Neuronal stem cell (in vitro differentiated cells): ENCODE measurements at places on chromosomes 7 and 10.

DNA sequence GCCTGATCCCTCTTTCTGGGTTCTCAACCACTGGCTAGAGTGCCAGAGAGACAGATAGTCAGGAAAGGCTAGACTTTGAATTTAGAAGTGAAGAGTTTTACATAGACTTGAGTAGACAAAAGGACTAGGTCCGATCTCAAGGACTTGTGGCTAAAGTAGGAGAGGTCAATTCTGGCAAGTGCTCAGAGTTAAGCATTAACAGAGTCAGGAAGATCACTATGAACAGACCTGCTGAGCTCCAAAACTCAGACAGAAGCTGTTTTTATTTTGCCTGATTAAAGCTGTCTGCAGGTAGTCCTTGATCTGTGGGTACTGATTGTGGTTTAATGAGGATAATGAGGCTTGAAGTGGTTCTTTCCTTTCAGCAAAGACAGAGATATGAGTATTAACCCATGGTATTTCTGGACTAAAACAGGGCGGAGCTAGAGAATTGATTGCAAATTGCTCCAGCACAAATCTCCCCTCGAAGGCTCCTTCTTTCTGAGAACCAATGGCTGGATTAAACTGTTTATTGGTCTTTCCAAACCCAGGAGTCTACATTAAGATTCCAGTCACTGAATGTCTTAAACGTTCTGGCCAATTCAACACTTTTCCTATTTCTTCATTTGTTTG, 423.2 kb downstream of the IPMK start:
- no peak for DNase-seq

GRCh38 chr7:115113776-115114175, 191.9 kb downstream of the MDFIC start:
- no peak for DNase-seq

DNA sequence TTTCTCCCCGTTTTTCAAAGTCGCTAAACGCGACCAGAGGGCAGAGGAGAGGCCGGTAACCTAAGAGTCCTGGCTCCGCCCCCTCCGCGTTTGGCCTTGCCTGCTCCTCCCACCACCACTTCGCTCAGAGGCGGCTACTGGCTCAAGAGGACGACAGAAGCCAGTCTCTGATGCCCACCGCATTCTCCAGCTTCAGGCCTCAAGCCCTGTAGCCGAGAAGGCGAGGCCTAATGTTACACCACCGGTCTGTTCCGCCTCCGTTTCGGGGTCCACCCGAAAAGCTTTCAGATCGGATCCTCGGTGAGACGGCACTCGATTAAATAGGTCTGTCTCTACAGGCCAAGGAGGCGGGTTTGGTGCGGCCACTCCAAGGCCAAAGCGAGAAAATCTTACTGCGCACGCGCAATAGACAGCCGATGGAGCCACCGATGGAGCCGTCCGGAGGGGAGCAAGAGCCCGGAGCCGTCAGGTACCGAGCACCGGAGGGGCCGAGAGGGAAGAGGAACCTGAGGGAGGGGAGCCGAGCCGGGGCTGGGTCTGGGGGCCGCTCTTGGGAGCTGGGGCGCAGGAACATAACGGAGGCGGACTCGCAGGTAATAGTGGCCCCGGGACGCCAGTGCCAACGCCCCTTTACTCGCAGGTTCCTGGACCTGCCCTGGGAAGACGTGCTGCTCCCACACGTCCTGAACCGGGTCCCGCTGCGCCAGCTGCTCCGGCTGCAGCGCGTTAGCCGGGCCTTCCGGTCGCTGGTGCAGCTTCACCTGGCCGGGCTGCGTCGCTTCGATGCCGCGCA, at the start of gene FBXL15:
Gene FBXL15 (plus strand): TSS at position 123 of the 793 bp plus-strand sequence. CDS start 294 bp downstream, at position 417.
- peak; percentile 99 for DNase-seq

DNA sequence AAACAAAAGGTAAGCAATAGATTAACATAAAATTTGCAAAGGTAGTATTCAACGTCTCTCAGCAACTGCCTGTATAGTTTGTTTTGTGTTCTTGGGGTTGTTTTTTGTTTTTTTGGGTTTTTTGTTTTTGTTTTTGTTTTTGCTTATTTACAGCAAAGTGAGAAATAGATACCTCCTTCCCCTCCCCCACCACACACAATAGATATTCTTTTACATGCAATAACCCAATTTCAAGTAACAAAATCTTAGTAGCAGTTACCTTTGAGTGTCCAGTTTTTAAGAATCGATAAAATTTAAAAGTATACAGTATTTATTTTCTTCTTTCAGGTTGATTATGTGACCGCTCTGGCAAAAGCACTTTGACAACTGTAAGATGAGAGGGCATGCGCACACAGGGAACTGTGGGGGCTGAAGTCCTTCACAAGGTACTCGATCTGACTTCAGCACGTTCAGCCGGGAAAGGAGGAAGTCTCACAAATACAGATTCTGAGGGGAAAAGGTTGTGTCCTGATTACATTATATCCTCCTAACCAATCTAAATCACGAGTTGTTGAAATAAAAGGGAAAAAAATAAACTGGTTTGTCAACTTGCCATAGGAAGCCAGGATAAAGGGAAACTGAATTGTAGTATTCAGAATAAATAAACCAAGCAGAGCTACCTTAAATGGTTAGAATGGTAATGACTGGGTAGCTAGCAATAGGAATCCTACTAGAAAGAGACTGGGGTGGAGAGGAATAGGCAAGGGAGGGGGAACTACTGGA, 47.8 kb downstream of the CPEB3 start:
- DNase-seq, result peak; percentile 44

DNA sequence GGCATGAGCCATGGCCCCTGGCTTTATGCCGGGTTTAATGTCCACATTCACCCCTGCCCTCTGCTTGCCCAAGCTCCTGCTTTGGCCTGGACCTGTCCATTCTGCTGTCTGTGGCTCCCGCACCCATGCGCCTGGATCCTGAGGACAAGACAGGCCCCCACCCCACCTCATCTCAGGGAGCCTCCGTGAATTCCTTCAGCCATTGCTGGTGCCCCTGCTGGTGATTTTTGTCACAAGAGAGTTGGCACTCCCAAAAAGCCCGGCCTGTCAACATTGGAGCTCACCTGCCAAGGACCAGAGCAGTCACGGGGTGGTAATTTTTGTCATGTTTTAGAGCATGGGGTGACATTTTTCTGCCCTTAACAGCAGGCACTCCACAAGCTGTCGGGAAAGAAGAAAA, 127.5 kb upstream of the PLXNA4 start:
- DNase-seq, result no peak

DNA sequence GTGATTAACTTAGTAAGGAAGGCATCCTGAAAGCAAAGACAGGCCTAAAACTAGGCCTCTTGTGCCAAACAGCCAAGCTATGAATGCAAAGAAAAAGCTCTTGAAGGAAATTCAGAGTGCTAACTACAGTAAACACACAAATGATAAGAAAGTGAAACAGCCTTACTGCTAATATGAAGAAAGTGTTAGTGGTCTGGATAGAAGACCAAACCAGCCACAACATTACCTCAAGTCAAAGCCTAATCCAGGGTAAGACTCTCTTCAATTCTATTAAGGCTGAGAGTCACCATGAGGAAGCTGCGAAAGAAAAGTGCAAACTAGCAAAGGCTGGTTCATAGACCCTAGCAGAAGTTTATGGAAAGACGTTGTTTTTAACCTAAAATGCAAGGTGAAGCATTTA, 66.0 kb downstream of the IPMK start:
- no peak for DNase-seq

- no peak for DNase-seq
Measured at GRCh38 chr10:5433182-5433581, 20.8 kb downstream of the NET1 start.

GRCh38 chr7:13144673-13145072, 457.2 kb downstream of the ARL4A start:
- no peak for DNase-seq

- DNase-seq, result no peak
Measured at GRCh38 chr10:130220251-130221185, 84.3 kb downstream of the GLRX3 start.

GRCh38 chr10:110007161-110007700, 553 bp upstream of the ADD3 start:
- DNase-seq, result no peak

DNA sequence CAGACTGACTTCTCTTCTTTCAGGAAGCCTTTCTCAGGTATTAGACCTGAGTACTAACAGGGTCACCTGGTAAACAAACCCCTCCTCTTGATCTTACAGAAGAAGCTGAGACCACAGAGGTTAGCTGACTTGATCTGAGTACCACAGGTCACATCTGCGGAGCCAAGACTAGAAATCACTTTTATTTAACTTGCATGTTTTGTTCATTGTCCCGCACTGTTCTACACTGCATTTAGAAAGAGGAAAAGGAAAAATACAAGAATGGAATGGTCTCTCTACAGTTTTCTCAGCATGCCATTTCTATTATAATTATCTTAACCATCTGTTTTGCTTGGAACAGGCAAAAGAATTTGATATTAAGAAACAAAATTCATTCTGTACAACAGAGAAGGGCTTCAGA, 245.6 kb upstream of the ETV1 start:
- DNase-seq, result no peak

DNA sequence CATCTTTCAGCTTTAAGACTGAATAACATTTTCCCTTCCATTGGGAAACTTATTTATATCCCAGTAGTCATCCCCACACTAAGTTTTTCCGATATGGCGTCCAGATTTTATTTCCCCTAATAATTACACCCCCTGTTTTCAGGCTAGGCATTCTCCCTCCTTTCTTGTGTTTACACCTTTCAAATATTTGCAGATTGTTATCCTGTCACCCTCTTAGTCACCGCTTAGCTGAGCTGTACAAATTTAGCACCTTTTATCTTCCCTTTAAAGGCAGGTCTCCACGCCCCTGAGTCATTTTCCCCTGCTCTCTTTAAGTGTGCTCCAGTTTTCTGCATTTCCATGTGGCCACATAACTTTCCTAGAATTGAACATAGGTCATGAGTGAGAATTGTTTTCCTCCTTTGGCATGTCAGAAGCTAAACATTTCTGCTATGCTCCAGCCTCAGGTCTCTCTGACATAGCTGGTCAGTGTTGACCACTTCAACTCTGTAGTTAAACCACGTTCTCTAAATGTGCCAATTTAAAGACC, 47.4 kb downstream of the LRRC4 start:
- no peak for DNase-seq

GRCh38 chr10:23326544-23327307, 17.9 kb downstream of the C10orf67 start:
- no peak for DNase-seq

DNA sequence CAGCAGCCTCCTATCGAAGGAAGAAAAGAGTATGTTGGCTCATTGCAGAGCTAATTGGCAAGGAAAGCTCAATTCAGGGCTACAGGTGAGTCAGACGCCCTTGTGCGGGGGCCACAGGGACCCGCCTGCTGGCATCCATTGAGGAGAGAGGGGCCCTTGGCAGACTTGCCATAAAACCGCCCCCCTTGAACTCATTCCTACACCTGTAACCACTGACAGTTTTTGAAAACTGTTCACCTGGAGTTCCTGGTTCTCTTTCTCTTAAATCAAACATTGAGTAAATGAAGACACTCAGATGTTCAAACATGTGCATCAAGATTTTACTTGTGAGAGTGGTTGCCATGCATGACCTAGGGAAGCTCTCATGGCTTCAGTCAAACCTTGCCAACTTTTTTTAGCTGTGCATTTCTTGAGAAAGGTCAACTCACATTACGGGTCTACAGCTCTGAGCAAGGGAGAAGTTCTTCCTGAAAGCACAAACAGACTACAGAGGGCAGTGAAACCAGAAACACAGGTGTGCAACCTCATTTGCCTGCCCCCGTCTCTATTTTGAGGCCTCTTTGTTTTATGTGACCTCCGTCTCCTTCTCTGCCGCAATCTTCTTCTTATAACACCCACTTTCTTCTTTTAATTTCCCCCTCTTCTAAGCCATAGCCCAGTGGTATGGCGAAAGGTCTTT, 87.8 kb downstream of the TBXAS1 start:
- DNase-seq, result no peak

DNA sequence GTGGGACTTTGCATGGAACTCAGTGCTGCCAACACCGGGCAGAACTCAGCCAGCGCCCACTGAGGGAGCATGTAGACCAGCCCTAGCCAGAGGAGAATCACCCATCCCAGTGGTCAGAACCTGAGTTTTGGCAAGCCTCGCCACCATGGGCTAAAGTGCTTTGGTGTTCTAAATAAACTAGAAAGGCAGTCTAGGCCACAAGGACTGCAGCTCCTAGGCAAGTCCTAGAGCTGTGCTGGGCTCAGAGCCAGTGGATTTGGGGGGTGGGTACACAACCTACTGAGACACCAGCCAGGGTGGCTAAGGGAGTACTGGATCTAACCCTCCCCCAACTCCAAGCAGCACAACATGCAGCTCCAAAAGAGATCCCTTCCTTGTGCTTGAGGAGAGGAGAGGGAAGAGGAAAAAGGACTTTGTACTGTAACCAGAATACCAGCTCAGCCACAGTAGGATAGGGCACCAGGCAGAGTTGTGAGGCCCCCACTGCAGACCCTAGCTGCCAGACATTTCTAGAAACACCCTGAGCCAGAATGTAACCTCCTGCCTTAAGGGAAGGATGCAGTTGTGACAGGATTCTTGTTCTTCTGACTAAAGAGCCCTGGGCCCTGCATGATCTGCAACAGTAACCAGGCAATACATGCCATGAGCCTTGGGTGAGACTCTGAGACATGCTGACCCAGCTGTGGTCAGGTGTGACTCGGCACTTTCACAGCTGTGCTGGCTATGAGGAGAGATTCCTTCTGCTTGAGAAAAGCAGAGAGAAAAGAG, 24.4 kb downstream of the GSDME start:
- DNase-seq, result no peak

DNA sequence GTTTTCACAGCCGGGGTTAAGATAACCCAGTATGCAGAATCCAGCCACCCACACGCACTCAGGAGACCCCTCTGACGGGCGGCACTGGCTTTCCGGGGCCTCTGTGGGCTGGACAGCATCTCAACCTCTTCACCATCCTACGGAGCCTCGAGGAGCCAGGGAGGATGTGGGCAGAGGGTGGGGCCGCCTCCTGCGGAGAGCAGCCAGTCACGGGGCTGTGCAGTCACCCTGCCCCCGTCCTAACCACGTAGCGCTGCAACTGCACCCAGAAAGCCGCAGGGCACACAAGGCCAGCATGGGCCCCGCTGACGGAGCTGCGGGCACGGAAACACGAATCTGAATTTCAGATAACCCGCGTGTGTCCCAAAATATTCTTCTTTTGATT, 270.3 kb downstream of the ELFN1 start:
- DNase-seq, result no peak

- no peak for DNase-seq
Measured at GRCh38 chr7:28550580-28551186, 138.4 kb downstream of the CREB5 start.

DNA sequence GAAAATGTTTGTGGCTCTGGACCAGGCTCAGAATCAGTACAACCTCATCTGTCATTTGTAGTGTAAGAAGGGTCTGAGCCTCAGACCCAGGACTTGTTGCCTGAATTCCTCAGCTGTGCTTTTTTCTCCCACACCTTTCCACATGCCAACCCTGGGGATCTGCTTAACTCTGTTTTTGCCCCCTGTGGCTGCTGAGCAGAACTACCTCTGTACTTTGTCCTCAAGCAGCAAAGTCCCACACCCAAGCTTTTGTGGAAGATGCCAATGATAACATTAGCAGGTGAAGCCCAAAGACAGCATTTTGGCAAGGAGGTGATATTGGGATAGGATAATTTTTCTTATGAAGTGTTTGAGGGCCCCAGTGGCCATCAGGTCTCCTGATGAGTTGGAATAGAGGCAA, 5.8 kb upstream of the CYP2C18 start:
- no peak for DNase-seq

- DNase-seq, result no peak
Measured at GRCh38 chr10:130611239-130611638, 475.0 kb downstream of the GLRX3 start.

- DNase-seq, result no peak
Measured at GRCh38 chr7:7352845-7353244, 170.5 kb downstream of the C1GALT1 start.
